CD4-positive, alpha-beta T cell treated with Interleukin-6 for 4 hours (primary cell): ENCODE measurements at places on chromosomes 6 and 20.

- no peak for DNase-seq
Observed at GRCh38 chr6:52213127-52213526, 27.0 kb downstream of the IL17A start.

DNA sequence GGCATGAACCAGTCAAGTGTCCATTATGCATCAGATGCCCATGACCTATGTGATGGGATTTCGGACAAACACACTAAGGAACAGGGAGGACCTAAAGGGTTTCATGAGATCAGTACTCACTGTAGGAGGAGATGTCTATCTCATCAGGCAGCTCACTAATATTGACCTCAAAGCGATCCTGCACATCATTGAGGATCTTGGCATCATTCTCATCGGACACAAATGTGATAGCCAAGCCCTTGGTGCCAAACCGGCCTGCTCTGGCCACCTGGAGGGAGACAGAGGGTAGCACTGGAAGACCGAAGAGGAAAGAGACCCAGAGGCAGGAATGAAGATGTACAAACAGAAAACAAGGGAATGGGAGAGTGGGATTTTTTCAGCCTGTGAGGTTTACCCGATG is 1.9 kb downstream of the MCCD1 start:
- no peak for DNase-seq

DNA sequence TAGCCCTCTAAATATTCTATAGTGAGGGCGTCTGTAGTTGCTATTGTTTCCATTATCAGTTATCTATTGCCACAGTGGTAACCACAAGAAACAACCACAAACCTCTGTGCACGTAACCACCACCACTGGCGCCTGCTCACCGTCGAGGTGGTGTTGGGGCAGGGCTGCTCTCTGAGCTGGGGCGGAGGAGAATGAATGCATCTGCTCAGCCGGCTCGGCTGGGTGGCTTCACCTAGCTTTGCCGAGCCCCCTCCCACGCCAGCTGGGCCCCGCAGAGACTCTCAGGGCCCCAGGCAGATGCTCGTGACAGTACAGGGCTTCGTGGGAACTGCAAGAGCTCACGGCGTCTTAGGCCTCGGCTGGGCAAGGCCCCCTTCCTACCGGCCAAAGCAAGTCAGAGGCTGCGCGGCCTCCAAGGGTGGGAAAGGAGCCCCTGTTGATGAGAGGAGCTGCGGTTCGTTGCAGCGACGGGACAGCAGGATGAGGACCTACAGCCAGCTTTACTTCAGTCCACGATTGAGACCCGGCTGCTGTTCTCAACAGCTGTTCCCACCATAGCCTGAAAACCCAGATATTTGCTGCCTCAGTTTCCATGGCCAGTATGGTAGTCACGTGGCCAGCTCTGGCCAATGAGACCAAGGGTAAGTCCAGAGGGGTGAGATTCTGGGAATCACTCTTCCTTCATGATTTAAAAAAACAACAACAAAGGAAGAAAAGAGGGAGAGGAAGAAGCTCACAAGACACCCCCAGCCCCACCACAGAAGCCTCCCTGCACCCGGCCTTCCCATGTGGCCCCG is 120.2 kb upstream of the AFDN start:
- peak; percentile 68 for DNase-seq

GRCh38 chr20:50625986-50626677 is 65.2 kb downstream of the RIPOR3 start:
- DNase-seq = no peak

DNA sequence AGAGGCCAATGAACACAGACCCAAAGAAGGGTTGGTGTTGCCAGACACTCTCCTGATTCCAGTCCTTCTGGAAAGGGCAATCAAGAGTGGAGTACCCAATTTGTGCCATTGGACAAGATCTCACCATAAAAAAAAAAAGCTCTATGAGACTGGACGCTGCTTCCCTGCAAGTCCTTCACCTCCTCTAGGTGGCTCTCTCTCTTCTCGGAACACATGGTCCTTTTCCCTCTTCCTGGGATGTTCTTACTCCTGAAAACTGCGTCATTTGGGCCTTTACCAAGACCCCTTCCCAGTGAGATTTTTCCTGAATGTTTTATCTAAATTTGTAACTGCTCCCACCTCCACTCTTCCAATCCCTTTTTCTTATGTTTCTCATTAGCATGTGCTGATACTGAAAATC is 280.8 kb downstream of the FOXA2 start:
- no peak for DNase-seq

GRCh38 chr6:156820089-156820798 is 43.1 kb downstream of the ARID1B start:
- no peak for DNase-seq

- DNase-seq = no peak
Observed at GRCh38 chr20:50426866-50427718, 83.1 kb upstream of the PTPN1 start.

GRCh38 chr6:111450087-111450486 is 32.9 kb downstream of the REV3L start:
- no peak for DNase-seq

DNA sequence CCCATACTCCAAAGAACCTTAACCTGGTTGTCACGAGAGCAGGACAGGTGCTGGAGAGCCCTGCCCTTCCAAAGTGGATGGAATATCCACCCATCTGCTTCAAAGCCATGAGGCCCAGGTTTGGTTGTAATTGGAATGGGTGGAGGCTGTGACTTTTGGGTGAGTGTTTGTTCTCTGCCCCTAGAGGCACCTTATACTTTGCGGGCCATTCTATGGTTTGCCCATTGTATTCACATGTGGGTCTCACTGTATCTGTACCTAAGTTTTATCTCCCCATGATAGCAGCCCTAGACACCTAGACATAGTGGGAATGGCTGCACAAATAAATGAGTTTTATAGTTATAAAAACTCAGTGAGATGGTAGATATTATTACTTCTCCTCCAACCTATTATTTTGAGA is 67.1 kb upstream of the NAA20 start:
- DNase-seq = no peak

GRCh38 chr6:131383421-131384411 is 189.3 kb upstream of the ARG1 start:
- no peak for DNase-seq

DNA sequence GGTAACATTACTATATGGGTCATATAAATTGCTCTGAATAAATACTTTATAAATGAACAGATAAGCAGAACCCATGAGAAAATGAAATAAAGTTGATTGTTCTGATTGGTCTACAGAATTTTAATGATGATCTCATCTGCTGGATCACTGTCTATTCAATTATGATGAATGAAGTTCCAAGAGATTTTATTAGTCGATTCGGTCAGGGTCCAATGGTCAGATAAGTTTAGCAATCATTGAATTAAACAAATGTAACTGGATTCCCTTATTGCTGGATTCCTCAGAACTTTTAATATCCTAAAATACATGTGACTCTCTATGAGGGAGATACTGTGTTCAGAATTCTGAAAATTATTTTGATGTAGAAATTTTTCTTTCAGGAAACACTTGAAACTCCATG is 715.2 kb downstream of the EPM2A start:
- no peak for DNase-seq

GRCh38 chr6:14144678-14145113 is 27.1 kb downstream of the CD83 start:
- DNase-seq = peak; percentile 82

DNA sequence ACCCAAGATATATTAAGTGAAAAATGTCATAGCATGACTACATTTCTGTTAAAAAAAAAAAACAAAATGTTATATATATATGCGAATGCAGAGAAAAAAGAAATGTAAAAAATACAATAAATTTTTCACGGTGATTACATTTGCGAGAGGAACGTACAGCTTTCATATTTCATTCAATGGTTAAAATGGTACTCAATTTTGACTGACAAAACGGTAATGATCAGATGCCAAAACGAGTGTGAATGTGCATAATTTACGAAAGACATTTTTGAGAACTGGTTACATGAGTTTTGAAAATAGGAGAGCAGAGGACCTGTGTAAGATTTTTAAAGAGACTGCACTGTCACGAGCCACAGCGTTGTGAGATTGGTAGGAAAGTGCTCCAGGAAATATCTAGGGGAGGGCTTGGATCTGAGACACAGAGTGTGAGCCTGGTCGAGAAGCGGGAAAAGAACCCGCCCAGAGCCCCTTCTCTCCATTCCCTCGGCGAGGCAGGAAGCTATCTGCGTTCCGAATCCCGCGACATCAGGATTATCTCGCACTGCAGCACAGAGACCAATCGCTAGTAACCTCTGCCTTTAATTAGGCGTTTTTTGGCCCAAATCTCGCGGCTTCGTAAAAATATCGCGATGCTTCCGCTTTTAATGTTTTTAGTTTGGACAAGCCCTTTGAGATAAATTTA is 28.5 kb downstream of the TRIM27 start:
- DNase-seq = peak; percentile 90

DNA sequence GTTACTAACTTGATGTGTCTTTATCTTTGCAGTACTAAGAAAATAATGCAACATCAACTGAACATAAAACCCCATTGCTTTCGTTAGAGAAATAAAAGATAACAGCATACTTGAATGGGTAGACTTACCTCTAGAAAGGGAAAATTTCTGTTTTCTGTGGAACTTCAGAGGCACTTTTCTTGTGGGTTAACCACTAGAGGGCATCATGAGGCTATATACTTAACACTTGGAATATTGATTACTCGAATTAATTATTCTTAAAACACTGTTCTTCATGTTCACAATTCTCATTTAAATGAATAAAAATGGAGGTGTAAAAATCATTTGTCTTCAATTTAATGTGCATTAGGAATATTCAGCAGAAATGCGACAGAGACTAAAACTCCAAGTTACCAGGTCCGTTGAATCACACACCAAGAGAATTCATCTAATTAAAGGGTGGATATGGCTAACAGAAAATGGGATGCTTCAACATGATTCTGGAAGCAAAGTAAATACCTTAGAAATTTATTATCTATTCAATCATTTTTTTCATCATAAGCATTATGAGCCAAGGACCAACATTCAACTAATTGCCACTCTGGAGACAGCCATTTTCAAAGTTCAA is 330.8 kb upstream of the PREP start:
- no peak for DNase-seq

GRCh38 chr6:89874438-89874837 is 19.8 kb upstream of the GJA10 start:
- no peak for DNase-seq

GRCh38 chr6:108432792-108433191 is 127.9 kb upstream of the FOXO3 start:
- DNase-seq = no peak

DNA sequence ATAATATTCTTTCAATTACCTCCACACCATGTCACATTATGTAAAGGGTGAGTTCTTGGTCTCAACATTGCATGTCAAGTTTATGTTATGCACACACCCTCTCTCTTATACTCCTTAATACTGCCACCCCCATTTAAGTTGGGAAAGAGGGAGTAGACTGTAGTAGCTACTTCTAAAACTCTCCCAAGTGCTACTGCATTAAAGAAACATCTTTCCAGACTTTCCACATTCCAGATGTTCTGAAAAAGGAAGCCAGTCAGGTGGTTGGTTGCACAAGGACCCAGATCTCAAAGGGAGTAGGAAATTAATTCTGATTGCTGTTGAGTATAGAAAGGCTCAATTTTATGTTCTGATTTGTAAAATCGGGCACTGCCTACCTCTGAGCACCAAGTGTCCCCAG is 419.5 kb downstream of the CD83 start:
- DNase-seq = no peak

DNA sequence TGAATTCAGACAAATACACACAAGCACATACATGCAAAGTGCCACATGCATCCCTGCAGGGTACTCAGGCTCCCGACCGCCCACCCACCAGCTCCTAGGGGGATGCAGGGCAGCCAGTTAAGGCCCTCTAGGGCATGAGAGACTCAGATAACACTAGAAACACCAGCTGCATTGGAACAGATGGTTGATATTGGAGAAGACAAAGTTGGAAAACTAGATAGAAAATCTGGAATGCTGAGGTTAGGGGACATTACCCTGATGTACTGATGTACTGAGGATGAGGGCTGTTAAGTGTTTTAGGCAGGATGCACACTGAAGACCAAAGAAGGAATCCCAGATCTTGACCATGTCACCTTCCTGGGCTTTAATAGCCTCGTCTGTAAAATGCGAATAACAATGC is 134.6 kb upstream of the ECI2 start:
- DNase-seq = no peak

- DNase-seq = no peak
Observed at GRCh38 chr6:36491378-36491965, 48.7 kb downstream of the KCTD20 start.

- DNase-seq = no peak
Observed at GRCh38 chr6:163412801-163413344, 1.6 kb upstream of the QKI start.

DNA sequence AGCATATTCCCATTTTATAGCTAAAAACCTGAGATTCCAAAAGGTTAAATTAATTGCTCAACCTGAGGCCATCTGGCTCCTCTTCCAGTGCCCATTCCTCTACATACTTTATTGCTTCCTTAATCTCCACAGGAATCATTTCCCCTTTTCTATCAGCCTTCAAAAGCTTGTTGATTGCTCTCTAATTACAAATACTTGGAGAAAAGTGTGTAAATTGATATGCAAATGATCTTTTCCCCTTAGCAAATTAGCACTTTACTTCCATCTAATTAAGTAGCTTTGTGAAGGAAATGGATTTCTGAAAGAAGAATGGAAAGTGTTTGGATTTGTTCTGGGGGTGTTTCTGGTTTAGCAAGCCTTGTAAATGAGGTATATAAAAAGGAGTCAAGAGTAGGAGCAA is 323.3 kb downstream of the GRIK2 start:
- DNase-seq = no peak

DNA sequence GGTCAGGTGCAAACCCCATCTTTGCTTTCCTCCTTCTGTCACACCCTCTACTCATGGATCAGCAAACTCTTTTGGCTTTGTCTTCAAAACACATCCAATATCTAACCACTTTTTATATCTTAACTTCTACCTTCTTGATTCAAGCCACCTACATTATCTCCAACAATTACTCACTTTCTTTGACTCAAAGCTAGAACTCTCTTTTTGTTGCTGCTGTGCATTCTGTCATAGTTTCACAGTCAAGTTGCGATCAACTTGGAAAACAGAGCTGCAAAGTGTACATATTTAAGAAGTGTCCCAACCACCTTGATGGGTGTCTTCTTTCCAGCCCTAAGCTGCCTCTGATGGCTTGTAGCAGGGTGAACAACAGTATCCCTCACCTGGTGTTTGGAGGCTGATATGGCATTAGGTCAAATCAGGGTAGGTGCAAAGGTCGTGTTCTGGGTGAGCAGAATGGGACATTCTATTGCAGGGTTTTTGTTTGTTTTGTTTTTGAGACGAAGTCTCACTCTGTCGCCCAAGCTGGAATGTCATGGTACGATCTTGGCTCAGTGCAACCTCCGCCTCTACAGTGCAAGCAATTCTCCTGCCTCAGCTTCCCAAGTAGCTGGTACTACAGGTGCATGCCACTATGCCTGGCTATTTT is 43.4 kb upstream of the RALGAPA2 start:
- no peak for DNase-seq

- no peak for DNase-seq
Observed at GRCh38 chr20:33518071-33518470, 28.2 kb downstream of the CBFA2T2 start.

GRCh38 chr20:15847196-15847784 is 726.0 kb downstream of the KIF16B start:
- DNase-seq = no peak
